ENCODE measurements at places on chromosomes 16 and 17.
A peak's percentile ranks its signal among the peaks of the same experiment; 100 is the strongest.

- DNase-seq = no peak
Measured at GRCh38 chr16:88047462-88047861, 96.2 kb downstream of the BANP start.

- DNase-seq = no peak
Measured at GRCh38 chr17:45705123-45706009, 78.8 kb upstream of the CRHR1 start.

DNA sequence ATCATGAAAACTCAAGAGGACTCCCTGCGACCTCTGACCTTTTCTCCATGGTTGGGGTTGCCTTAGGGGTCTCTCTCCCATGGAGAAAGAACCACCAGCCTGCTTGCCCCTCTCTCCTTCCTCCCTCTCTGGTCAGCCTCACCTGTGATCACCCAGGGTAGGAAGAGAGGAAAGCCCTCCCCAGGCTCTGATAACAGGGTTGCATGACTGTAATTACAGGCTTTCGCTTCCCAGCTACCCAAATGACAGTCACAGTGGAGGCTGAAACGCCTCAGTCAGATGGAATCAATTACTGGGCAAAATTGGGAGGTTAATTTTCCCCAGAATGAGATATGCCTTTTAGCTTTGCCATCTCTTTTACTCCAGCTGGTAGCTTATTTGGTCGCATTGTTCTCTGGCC, 265.8 kb upstream of the SOX9 start:
- no peak for DNase-seq

GRCh38 chr17:5772720-5773119, 188.4 kb upstream of the NLRP1 start:
- DNase-seq = no peak

DNA sequence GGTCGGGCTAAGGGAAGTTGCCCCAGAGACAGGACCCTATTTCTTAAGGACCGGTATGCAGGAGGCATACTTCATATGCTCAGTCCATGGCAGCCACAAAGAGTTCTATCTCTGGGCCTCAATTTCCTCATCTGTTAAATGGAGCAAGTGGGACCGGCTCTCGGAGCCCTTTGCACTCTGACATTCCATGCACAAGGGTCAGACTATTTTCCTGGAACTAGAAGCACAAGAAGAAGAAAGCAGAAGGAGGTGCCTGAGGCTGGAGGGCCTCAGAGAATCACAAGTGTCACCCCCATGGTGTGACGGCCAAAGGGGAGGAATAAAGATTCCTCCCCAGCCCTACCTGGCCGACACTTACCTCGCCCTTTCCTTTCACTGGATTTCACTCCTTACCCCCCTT, 115.8 kb downstream of the GSG1L start:
- DNase-seq = no peak

- no peak for DNase-seq
Measured at GRCh38 chr17:4840893-4841242, 7.7 kb downstream of the MINK1 start.

DNA sequence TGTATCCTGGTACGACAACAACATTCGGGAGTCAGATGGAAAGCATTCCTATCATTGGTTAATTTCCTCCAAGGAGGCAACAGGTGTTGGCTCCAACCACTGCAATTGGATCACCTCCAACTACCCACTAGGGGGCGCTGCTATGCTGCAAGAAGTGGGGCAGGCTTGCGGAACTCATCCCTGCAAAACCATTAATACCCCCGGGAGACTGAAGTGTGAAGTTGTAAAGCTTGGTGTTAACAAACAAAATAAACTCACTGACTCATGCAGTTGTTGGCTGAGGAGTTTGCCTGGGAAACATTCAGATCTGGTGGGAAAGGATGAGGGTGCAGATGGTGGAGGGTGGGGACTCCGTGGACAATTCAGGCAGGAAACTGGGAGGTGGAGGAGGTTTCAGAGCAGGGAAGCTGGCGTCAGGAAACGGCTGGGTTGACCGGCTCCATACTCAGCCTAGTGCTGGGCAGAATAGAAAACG, 84.9 kb downstream of the HS3ST2 start:
- no peak for DNase-seq

GRCh38 chr17:45227926-45228762, 6.5 kb downstream of the FMNL1 start:
- DNase-seq = no peak

DNA sequence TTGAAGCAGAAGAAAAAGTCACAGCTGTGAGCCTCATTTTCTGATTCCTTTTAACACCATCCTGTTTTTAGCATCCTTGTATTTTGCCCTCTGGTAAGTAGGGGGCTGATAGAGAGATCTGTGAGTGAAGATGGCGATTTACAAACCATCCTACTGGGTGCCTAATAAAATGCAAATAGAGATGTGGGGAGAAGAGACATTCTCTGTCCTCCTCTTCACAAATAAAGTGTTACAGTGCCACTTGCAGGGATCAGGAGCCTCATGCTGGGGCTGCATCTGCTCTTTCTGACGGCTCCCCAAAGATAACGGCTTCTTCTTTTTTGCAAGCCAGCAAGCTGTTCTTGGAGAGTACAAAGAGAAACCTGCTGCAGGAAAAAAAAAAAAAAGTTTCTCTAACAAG, 418.6 kb downstream of the TOX3 start:
- no peak for DNase-seq

- no peak for DNase-seq
Measured at GRCh38 chr16:83878838-83879237, 20.1 kb upstream of the MLYCD start.

DNA sequence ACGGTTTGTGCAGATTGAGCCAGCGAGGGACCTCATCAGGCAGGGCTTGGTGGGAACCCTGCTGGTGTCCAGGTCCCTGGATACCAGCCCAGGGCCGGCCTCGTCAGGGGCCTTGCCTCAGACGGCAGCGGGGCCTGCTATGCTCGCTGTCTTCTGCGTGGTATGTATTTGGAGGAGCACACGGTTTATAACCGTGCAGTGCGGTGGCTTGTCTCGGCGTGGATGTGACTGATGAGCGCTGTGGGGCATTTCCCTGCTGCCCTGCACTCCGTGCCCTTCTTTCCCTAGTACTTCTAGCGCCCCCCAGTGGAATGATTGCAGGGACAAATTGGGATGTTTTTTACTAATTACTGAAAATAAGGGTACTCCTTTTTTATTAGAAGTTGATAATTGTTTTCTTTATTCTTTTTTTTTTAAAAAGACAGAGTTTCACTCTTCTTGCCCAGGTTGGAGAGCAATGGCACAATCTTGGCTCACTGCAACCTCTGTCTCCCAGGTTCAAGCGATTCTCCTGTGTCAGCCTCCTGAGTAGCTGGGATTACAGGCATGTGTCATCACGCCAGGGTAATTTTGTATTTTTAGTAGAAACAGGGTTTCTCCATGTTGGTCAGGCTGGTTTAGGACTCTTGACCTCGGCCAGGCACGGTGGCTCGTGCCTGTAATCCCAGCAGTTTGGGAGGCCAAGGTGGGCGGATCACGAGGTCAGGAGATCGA, 15.3 kb downstream of the TBCD start:
- DNase-seq = peak; percentile 13
